ENCODE measurements at places on chromosomes 11 and 22. TPM values are rescaled to one million over a fixed set of nuclear protein-coding genes. Genes with fewer than 3 reads are reported as not detected.

The MAP6 gene
- total RNA-seq: not detected

DNA sequence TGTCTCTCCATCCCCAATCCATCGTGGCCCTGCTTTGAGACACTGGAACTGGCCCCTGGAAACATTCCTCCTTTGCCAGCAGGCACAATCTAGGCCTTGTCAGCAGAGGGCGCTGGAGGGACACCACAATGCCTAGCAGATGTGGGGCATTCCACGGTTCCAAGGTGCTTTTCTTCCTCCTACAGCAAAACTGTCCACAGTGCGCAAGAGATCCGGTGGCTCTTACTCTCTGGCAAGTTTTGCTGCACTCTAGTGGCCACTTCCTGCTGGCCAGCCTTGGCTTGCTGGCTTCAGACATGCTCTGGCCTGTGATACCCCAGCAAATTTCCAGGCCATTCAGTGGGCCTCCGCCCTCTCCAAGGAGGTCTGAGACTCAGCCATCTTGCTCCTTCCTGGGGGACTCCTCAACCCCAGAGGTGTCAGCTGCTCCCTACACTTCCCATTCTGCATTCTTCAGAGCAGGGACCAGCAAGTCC, 17.1 kb upstream of the RBM4B start:
- peak; percentile 96 for DNase-seq

The ADORA2A gene
- 0.92 TPM for total RNA-seq

- peak; percentile 69 for DNase-seq
Measured at GRCh38 chr11:30914143-30914762, 328.1 kb upstream of the MPPED2 start.

DNA sequence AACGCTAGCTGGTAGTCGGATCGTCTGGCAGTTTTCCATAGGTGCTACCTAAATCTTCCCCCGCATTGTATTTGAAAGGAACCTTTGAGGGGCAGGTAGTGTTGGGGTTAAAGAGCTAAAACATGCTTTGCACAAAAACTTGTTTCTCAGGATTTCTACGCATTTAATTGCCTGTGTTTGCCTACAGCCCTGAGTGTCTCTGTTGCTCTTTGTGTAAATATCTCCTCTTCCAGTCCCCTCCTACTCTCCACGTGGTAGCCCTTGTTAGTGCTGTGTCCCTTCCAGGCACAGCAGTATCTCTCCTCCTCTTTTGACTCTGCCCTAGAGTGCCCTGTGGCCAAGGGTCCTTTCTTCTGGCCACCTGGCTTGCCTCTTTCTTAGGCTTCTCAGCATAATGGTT, 81.7 kb downstream of the BARX2 start:
- no peak for DNase-seq

The SH3BP1 gene
- 3.5 TPM for total RNA-seq

GRCh38 chr11:35061516-35062440, 77.2 kb upstream of the CD44 start:
- no peak for DNase-seq

DNA sequence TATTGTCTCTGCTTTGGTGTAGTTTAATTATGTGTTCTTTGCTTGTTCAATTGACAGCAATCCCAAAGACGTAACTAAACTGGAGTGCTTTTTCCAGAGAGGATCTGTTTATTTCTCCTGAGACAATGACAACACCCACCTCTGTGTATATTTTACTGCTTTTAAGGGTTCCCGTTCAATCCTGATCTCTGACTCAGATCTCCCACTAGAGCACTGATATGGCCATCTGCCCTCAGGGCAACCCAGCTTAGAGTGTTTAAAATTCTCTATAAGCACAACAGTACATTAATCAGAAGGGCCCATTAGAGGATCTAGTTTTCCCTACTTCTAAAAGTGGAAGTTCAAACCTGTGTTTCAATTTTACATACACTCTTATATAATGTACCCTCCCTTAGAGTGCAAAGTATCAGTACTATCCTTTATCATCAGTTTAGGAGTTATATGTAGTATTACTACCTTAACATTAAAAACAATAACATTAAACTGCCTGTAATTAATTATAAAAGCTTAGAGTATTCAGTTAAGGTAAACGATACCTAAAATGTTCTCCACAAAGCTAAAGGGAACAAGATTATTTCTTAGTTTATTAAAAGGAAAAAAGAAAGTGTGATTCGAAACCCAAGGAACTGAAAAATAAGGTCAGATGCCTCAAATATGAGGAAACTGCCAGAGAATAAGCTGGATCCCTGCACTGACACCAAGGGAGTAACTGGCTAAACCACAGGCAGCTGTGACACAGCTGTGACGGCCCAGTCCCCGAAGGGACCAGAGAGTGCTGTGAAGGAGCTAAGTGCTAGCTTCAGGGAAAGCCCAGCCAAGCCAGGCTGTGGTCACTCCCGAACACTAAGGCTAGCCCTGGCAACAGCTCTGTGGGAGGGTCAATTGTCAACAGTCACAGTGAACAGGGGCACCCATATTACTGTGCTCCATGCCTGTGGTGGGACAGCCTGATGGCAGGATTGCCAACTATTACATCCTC, 15.2 kb downstream of the UFD1 start:
- DNase-seq: peak; percentile 52

Data from LHCN-M2 (cell line).